ENCODE measurements at places on chromosomes 5 and 9.
A peak's percentile ranks its signal among the peaks of the same experiment; 100 is the strongest.

- peak; percentile 60 for DNase-seq
Observed at GRCh38 chr9:92963831-92964606, 16.7 kb downstream of the FGD3 start.

- DNase-seq = no peak
Observed at GRCh38 chr5:53025487-53025886, 36.3 kb downstream of the ITGA2 start.

- DNase-seq = no peak
Observed at GRCh38 chr9:98709968-98710965, 1.5 kb upstream of the GABBR2 start.

DNA sequence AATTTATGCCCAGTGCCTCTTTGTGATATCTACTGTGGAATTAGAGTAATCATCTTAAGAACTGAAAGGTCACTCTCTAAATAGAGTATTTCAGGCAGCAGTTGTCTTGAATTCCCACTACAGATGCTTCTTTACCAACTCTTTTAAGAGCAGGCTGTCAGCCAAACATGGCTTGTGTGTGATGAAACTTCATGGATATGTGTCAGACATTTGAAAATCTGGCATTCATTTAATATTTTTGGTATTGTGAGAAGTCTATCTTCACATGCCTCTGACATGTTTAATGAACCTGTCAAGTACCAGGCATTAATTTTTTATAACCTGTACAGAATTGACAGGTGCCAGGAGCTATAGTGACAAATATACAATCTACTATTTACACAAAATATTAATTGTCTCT, 318.6 kb downstream of the CDH9 start:
- DNase-seq = no peak

- DNase-seq = no peak
Observed at GRCh38 chr5:116953251-116953930, 378.8 kb upstream of the SEMA6A start.

DNA sequence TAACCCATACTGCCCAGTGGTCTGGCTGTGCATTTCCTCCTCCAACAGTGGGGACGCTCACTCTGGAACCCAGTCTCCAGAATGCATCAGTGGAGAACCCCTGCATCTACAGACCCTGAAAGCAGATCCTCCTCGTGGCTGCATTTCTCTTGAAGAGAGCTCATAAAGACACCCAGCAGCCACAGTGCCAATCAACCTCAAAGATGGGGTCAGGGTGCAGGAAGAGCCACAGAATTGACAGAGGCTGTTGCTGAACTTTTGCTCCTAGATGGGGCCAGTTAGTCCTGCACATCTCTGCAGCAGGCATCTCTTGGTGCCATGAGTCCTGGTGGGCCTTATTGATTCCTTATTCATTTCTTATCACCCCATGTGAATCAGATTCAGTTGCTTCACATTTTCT, 39.6 kb downstream of the ADRB2 start:
- DNase-seq = no peak

GRCh38 chr5:102975457-102976182, 144.3 kb downstream of the GIN1 start:
- no peak for DNase-seq

GRCh38 chr5:157109744-157110143, 900 bp upstream of the HAVCR2 start:
- no peak for DNase-seq

DNA sequence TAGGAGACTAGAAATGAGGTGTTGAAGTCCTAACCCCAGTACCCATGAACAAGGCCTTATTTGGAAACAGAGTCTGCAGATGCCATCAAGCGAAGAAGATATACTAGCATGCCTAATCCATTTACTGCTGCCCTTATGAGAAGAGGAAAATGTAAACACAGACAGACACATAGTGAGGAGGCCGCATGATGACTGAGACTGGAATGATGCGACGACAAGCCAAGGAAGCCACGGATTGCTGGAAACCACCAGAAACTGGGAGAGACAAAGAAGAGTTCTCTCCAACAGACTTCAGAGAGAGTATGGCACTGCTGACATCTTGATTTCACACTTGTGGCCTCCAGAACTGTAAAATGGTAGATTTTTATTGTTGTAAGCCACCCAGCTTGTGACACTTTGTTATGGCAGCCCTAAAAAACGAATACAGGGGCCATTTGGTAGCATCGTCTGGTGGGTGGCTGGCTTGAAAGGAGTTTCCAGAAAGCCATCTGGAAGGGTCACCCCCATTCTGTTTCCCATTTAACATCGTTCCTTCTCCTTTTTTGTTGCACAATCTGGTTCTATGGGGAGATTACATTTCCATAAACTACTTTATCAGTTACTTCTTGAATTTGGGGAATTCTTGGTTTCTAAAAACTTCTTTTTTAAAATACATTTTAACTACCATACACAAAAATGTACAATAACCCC, 193.1 kb downstream of the HSD17B3 start:
- no peak for DNase-seq

DNA sequence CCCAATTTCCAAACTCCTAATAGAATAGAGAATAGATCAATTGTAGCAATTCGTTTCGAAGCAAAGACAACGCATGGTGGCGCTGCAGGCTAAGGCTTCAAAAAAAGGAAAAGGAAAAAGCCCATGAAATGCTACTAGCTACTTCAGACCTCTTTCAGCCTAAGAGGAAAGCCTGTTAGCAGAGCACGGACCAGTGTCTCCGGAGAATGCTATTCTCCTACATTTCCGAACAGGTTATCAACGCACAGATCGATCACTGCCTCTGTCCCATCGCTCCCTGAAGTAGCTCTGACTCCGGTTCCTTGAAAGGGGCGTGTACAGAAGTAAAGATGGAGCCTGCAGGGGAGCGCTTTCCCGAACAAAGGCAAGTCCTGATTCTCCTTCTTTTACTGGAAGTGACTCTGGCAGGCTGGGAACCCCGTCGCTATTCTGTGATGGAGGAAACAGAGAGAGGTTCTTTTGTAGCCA, at the start of gene PCDHB15:
TSS of gene PCDHB15 (plus strand) at position 146 of the 468 bp plus-strand sequence. CDS start at position 330, 184 bp downstream.
- no peak for DNase-seq

GRCh38 chr9:130399768-130400167, 45.0 kb upstream of the ASS1 start:
- DNase-seq = no peak

DNA sequence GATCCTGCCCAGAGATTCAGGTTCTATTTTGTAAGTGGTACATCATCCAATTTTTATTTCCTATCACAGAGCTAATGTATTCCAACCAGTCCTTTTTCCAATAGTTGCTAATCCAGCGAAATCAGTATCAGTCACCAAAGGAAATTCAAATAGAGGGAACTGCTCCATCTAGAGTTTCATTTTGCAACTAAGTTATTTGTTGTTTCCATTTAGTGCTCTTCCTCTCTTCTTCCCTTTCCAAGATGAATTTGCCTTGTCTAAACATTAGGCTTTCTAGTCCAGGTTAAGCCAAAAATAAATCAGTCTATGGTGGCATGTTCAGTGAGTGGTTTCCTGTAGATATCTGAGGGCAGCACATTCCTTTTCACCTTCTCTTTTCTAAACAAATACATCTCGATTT, 79.8 kb upstream of the SPATA31D4 start:
- DNase-seq = no peak

- DNase-seq = no peak
Observed at GRCh38 chr9:127177665-127178265, 55.3 kb upstream of the ANGPTL2 start.

All from T-helper 1 cell (primary cell).